ENCODE measurements at places on chromosomes 3 and 15. TPM values are rescaled to one million over a fixed set of nuclear protein-coding genes. Genes with fewer than 3 reads are reported as not detected.
A peak's percentile ranks its signal among the peaks of the same experiment; 100 is the strongest.

- no peak for DNase-seq
These were observed 70.9 kb upstream of the LPP start for GRCh38 chr3:188083011-188083410.

DNA sequence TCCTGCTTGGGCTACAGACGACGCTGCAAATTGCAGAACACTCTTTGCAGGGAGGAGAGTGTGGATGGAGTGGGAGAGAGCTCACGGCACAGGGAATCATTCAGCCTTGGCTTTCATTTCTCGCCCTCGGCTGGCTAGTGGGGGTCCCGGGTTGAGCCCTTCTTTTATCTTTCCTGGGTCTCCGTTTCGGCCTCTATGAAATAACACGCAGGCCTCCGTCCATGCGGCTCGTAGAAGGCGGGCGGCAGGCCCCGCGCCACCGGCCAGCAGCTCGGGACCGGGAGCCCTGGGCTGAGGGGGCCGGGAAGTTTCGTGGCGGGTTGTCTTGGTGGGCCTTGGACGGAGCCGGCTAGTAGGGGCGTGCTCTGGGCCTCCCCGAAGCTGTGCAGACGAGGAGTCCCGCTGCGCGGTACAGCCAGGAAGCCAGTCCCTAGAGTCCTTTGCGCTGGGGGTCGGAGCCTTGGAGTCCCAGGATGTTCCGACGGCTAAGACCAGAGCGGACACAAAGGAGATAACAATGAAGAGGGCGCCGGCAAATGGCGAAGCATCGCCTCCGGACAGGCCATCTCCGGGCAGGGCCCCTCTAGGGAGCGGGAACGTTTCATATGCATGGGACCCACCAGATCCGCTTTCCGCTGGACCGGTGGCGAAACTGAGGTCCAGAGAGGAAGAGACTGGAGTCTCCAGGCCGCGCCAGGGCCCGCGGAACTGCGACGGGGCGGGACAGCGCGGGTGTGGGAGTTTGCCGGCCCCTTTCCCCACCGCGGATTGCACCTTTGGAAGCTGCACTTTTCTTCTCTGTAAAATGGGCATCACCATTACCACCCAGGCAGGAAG, 4.3 kb downstream of the RNU6-1 start:
- DNase-seq = peak; percentile 39

GRCh38 chr15:70806992-70807712, 43.8 kb upstream of the UACA start:
- DNase-seq = no peak

- no peak for DNase-seq
These were observed 180.2 kb upstream of the CBLB start for GRCh38 chr3:106048946-106049481.

DNA sequence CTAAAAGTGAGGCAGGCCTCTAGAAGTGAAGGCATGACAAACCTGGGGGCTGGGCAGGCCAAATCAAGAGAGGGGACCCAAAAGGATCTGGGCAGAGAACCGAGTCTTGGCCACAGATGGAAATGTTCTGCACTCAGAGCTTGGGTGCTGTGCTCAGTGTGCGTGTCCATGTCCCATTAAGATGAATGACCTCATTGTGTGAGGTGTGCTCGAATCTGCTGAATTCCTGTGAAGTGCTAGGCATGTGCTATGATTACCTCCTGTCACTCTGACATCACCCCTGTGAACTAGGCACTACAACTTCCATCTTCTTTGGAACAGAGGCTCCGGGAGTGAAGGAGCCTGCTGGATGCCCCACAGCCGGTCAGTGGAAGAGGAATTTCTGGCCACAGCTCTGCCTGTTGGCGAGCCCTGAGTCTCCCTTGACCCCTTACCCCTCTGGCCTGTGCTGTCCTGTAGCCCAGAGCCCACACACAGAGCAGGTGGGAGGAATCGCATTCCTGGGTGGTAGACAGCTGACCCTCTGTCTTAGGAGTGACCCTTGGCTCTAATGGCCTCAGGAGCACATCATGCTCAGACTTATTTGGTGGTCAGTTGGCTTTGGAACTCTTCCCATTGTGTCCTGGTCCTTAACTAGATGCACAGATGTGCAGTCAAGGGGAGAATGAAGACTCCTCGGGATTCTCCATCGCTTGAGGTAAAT, 67.6 kb upstream of the CTDSPL start:
- DNase-seq = no peak

GRCh38 chr3:194800002-194800401, 114.3 kb downstream of the FAM43A start:
- no peak for DNase-seq

DNA sequence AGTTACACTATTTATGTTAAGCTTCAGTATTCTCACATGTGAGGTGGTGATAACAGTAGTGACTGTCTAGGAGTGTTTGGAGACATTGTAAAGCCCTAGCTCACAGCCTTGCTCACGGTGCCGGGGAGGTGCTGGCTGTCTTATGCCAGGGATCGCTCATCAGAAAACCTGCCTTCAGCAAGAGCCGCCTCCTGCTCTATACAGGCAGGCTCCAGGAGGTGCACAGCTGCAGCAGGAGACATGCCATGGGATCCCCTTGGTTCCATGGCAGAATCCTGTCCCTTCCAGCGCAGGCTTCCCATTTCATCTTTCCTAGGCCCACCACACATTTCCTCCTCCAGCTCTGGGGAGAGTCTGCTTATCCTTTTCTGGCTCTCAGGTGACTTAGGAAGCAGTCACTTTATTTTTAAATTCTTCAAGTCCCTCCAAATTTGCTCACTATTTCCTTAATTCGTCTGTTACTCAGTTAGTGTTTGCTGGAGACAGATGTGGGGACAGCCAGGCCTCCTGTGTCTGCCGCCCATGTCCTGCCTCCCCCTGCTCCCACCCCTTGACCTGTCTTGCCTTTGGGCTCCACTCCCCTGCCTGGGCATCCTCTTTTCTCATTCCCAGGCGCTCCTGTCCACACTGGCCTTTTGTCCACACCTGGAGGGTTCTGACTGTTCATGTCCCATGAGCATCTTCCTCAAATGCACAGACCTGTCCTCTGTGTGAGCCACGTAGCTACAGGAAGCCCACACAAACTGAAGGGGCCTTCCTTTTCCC, 31.7 kb downstream of the SLCO2A1 start:
- no peak for DNase-seq

GRCh38 chr3:5191555-5192304, 4.2 kb downstream of the EDEM1 start:
- no peak for DNase-seq

GRCh38 chr3:135218782-135219181, 423.7 kb downstream of the EPHB1 start:
- no peak for DNase-seq

DNA sequence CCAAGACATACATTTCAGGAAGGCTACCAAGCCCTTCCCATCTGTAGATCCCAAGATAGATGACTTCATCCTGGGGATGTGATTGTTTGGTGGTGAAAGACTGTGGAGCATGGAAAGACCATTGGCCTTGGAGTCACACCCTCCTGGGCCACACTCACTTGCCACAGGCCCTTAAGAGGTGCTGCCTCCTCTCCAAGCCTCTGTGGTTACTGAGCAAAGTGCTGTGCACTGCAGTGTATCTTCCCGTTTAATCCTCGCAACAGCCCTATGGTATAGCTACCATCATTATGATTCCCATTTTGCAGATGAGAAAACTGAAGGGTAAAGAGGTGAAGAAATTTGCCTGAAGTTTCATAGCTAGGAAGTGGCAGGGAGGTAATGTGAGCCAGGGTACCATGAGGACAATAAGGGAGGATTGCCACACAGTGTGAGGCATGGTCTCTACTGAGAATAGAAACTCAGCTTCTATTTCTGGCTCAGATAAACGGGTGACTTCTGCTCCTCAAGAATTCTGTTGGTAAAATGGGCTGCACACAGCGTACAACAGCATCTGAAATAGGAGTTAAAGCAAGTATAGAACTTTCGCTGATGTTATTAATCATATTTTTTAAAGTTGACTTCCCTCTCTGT, 23.9 kb upstream of the RHO start:
- no peak for DNase-seq

- no peak for DNase-seq
These were observed 222.0 kb downstream of the TJP1 start for GRCh38 chr15:29600262-29600661.

DNA sequence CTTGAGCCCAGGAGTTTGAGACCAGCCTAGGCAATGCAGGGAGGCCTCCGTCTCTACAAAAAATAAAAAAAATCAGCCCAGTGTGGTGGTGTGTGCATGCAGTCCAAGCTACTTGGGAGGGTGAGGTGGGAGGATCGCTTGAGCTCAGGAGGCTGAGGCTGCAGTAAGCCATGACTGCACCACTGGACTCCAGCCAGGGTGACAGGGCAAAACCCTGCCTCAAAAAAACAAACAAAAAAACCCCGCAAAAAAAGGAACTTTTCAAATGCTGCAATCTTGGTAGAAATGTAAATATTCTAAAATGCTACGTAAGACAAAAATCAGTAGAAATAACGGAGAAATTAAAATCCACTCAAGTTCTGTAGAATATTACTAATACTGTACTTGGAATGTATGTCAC, 108.1 kb upstream of the MELTF start:
- no peak for DNase-seq

DNA sequence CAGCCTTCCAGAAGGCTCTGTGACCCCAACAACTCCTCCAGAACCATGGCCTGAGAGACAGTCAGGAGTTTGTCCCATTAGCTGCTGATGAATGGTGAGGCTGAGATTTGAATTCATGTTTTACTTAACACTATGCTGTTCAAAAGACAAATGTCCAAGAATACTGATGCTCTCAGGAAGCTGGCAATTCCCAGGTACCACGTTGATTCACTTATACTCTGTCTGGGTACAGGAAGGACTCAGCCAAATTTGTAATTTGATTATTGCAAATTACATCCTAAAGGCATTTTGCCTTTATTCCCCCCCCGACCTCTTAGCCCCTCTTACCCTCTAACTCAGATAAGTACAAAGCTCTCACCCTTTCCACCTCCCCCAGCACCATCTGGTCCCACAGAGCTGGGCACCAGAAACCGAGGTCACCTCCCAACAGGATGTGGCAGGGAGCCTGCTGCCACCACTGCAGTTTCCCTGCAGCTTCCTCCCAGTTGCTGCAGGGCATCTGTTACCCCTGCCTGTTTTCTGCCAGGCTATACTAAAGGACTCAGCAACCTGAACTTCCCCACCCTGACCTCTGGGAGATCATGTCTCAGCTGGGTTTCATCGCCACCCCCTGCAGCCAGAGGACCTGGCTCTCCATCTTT, 33.6 kb downstream of the EAF1 start:
- no peak for DNase-seq

DNA sequence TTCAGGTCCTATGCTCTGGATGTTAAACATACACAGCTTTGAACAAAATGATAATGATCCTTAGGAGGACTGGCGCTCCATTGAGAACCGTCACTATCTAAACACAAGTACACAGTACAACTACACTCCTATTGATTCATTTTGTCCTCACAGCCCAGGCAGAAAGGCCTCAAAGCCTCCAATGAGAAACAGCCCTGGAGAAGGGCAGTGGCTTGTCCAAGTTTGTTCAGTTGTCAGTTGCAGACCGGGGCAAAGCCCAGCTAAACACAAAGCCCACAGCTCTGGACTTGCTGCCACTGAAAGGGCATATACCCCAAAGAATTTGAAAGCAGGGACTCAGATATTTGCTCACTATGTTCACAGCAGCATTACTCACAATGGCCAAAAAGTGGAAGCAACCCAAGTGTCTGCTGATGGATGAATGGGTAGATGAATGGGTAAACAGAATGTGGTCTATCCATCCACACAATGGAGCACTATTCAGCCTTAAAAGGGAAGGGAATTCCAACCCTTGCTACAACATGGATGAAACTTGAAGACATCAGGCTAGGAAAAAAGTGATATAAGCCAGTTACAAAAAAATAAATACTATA, 34.7 kb downstream of the NUP210 start:
- no peak for DNase-seq

DNA sequence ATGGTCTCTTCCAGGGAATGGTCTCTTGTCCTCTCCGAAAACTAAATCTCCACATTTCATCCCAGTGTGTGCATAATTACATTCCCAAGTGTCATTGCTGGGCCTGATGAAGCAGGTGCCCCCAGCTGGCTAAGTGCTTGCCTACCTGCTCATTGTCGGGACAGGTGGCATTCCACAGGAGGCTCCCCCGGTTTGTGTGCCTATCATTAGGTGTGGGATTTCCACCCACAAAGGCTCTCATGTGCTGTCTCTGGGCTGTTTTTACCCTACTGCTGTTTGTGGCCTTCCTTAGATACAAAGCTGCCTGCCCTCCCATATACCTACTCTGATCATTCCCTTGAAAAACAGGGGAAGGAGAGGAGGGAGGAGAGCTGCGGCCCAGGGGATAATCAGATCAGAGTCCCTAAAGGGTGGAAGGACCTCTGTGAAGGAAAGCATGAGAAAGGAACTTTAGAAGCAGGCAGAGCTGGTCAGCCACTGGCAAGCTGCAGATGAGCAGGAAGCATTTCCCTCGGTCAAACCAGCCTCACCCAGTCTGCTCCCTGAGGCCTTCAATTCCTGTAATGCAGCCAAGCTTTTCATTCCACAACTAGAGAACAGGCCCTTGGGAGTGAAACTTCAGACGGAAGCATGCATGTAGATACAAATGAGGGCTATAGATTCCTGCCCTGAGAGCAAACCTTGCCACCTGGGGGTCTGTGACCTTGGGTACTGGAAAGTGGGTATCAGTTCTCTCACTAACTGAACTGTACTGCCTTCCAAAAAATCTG, 60.7 kb upstream of the HEG1 start:
- no peak for DNase-seq

CYP8B1 gene
- not detected for total RNA-seq

SERINC4 gene
- 0.20 TPM for total RNA-seq

MAGEF1 gene
- 18.7 TPM for total RNA-seq

ALCAM gene
- total RNA-seq = 28.5 TPM

PARP15 gene
- total RNA-seq = 213 TPM

NPAP1 gene
- not detected for total RNA-seq

IL20RB gene
- 1.5 TPM for total RNA-seq
